NCI-H460 (cell line): ENCODE measurements at places on chromosomes 7 and 10. TPM values are rescaled to one million over a fixed set of nuclear protein-coding genes. Genes with fewer than 3 reads are reported as not detected.

TMEM213 gene
- not detected in 2 replicates for total RNA-seq

NKX2-3 gene
- total RNA-seq, result 0.25 and 0.32 TPM in 2 replicates

TMEM270 gene
- total RNA-seq, result 0.55 TPM in 1 of 2 replicates, not detected in the other

ZRANB1 gene
- 27.6 and 30.5 TPM in 2 replicates for total RNA-seq

SEMA3A gene
- total RNA-seq, result 61.7 and 73.9 TPM in 2 replicates

GRCh38 chr10:101889256-101890210 lies 45.9 kb upstream of the KCNIP2 start:
- peak; percentile 77 for DNase-seq

DNA sequence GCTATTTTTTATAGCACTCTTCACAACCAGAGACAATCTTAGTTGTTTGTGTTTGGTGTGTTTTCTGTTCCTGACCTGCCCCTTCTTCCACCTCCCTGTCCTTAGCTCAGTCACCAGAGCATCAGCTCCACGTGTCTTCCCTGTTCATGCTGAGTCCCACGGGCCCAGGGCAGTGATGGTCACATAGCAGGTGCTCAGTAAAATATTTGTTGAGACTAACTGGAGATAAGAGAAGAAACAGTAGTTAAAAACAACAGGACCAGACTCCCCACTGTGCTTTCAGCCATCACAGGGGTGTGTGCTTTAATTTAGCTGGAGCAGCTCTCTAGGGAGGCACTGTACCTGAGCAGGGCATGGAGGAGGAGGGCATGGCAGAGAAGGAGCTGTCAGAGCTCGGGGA lies 307.3 kb upstream of the ZNF32 start:
- no peak for DNase-seq

GRCh38 chr10:96585736-96586418 lies 935 bp downstream of the TM9SF3 start:
- no peak for DNase-seq

- DNase-seq, result no peak
Observed at GRCh38 chr7:28990200-28990960, 32.2 kb upstream of the TRIL start.

GRCh38 chr10:21926949-21927348 lies 76.6 kb downstream of the DNAJC1 start:
- peak; percentile 68 for DNase-seq

DNA sequence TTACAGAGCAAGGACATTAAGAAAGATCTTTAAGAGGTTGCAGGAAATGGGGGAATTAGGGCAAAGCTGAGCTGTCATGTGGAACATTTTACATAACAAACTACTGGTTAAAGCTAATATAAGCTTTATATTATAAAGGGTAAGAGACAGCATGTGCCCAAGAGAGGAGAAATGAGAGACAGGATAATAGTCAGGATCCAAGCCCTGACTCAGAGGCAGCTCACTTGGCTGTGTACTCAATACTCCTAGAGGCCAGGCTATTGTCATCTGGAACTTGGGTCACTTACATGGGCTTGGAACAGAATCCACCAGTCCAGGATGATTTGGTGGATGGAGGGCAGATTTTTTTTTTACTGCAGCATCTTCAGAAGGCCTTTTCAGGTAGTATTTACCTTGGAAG lies 418.6 kb upstream of the ZMIZ1 start:
- DNase-seq, result no peak

- no peak for DNase-seq
Observed at GRCh38 chr10:5615316-5615715, 51.1 kb downstream of the ASB13 start.

GRCh38 chr10:59271160-59271559 lies 91.2 kb downstream of the FAM13C start:
- no peak for DNase-seq

DNA sequence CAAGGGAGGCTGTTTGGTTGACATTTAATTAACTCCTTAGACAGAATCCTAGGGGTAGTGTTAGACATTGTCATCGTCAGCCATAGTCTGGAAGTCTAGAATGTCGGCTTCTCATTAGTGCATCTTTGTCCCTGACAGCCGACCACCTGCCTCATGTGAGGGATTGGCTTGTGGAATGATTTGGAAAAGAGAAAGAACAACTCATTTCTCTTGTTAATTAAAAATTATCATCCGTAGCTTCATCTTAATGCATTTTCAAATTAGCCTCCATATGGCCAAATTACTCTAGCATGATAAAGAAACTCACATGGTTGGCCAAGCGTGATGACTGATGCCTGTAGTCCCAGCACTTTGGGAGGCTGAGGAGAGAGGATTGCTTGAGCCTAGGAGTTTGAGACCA lies 97.7 kb upstream of the PARD3 start:
- DNase-seq, result no peak

DNA sequence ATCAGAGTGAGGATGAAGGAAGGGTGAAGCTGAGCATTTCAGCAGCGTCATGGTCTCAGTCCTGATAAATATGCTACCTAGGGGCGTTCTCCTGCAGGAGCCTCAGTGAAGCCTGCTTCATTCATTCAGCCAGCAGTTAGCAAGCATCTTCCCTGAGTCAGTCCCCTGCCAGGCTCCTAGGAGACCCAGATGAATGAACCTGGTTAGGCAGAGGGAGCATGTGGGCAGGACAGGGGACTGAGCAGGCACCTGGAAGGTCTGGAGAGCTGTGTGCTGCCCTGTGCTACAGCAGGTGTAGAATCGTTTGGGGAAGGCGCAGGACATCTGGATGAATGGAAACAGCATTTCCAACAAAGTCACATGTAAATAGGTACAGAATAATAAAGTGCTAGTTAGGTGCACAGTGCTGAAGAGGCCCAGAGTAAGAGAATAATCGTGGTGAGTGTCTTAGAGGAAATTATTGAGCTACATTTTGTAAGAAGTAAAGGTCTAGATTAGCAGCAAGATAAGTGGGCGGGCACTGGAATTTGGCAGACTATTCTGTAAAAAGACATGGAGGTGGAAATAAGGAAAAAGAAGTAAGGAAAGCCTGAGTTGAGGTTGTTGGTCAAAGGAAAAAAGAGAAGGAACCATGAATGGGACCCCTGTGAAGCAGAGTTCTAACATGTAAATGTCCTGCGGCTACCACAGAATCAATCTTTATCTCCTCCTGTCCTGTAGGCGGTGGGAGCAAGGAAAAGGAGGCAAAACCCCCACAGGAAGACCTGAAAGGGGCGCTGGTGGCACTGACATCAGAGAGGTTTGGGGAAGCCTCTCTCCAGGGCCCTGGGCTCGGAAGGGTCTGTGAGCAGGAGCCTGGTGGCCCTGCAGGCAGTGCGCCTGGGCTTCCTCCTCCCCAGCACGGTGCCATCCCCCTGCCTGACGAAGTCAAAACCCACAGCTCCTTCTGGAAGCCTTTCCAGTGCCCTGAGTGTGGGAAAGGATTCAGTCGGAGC lies 12.0 kb downstream of the ZSCAN25 start:
- DNase-seq, result no peak

DNA sequence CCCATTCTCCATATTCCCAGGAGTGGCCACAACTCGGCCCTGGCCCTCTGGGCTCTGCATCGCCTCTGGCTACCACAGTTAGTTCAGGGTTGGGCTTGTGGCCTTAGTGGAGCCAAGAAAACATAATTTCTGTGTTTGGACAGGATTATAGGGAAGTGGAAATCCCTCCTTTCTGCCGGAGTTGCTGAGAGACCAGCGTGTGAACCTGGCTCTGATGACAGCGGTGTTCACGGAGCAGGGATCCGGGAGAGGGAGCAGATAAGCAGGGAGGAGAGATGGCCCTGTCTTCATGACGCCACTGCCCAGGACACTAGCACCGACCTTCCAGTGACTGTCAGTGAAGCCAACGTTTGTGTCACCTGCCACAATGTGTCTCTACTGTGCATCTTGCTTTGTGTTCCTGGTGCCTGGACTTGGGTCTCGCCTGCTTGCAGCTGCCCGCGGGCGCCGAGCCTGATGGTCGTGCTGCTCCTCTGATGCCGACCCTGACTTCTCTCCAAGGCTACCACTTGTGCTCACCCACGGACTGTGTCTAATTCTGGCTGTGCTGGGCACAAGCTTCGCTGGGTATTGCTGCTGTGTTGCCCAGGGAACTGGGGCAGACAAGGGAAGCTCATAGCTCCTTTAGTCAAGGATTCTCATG lies 67.0 kb upstream of the VIPR2 start:
- DNase-seq, result no peak

DNA sequence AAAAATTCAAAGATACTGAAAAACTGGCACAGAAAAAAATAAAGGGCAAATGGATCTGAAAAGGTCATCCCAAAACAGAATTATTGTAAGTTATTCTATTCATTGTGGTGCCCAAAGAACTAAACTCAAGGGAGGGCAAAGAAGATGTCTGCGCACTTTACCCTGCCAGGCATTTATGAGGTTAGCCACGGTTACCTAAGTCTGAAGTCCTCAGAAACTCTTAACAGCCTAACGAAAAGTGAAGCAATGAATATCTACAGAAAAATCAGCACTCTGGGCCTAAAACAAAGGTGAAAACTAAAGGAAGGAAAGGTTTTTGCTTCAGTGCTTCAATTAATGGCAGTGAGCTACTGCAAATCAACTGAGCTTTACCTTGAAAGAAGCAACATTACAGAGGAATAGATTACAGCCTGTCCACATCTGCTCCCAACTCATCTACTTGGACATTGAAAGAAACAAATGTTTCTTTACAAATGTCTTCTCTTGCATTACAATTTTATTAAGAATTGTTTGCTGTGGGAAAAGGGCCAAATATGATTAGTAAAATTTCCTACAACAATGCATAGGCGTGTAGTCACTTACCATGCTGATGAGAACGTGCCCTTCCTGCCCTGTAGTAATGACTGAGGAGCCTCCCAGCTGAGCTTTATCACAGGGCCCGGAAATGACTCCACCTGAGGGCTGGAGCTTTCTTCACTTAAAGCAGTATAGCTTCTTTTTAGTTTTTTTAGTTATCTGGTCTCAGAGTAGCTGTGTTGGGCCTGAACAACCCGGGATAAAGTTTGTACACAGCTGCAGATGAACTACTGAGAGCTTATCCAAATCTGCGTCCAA lies at the start of gene TUBAL3:
TSS of gene TUBAL3 (minus strand) at position 621 of the 834 bp plus-strand sequence. CDS start at position 585, 36 bp downstream.
- DNase-seq, result no peak

DNA sequence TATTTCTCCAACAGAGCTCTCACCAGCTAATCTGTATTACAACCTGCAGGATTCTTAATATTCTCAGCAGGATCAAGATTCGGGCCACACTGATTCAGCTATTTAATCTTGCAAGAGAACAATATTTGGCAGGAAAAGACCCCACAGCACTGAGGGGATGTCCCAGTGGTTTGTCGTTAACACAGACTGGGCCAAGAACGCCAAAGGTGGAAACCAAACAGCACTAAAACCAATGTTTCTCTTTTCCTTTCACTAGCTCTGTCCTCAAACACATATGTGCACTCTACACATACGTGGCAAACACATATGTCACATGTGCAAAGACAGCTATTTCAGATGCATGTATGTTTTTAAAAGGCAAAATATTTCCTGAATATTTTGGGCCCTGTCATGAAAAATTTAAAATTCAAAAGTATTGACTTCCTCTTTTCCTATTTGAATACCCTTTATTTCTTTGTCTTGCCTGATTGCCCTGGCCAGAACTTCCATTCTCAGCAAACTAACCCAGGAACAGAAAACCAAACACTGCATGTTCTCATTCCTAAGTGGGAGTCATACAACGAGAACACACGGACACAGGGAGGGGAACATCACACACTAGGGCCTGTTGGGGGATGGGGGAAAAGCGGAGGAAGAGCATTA lies 51.7 kb upstream of the NEBL start:
- DNase-seq, result no peak

DNA sequence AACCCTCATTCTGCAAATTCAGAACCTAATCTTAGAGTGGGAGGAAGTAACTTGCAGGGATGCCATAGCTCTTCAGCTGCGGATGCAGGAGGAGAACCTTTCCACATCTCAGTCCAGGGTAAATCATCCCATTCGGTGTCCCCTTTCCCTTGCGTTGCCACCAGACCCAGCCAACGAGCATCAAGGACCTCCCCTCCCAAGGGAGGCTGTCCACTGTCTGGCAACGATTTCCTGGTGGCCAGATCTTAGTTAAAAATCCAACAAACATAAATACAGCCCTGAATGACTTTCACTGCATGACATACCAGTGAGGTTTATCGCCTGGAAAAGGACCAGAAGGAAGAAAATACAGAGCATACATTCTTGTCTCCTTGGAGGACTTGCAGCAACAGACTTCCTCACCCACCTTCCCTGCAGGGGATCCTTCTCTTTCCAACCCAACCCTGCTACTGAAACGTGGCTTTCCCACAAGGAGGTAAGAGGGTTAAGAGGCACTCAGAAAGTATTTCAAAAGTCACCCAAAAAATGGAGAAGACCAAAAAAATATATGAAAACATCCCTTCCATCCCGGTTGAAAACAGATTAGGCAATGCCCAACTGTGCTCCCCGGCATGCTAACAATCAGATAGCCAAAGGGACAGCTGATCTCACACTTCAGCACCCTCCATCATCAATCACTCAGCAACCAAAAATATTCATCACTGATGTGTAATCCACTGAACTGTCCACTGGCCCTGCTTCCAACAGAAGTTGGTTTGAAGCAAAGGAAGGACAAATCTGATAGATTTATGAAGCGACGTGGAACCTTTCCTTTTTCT lies 206.6 kb downstream of the TNS3 start:
- no peak for DNase-seq

DNA sequence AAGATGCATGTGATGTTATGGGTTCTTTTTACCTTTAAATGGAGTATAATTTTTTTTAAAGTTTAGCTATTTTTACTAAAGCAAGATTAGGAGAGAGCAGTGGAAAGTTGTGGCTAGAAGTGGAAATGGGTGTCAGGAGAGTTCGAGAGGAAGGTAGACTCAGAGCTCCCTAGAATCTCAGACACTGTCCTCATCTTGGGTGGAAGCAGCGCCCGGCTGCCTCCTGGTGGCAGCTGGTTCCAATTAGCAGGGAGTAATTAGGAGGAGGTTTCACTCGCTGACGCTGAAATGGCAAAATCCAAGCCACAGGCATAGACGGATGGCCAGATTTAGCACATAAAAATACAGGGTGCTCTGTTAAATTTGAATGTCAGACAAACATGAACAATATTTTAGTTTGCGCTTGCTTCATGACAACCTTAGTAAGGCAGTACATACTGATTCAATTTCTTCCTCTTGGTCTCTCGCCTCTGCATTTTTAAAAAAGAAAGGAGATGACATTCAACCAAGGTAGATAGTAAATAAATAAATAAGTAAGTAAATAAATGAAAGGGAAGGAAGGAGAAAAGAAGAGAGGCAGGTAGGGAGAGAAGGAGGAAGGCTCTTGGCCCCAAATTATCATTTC lies 58.5 kb downstream of the LGI1 start:
- DNase-seq, result peak; percentile 58

- DNase-seq, result no peak
Observed at GRCh38 chr10:58695022-58695421, 182.3 kb downstream of the BICC1 start.

- no peak for DNase-seq
Observed at GRCh38 chr7:12137283-12137682, 73.8 kb upstream of the TMEM106B start.

DNA sequence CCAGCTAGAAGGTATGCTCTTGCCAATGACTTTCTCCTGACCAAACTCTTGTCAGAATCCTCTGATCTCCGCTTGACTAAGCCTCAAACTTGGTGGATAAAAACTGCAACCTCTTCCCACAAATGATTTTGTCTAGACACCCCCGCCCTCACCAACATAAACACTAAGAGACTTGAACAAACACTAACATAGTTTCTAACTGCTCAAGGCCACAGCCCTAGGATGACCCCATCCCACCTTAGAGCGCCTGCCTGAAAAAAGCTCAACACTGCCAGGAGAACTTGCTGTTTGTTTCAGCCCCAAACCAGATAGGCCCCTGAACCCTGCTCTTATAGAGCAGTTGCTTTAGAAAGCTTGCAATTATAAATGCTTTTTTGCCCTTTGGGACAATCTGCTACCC lies 71.8 kb downstream of the LRRN3 start:
- no peak for DNase-seq
